ENCODE measurements at places on chromosomes 3 and 15.

GRCh38 chr15:85377986-85378385 lies 2.4 kb upstream of the AKAP13 start:
- no peak for DNase-seq

GRCh38 chr3:53804697-53805462 lies 41.3 kb downstream of the CHDH start:
- peak; percentile 61 for DNase-seq

- no peak for DNase-seq
Measured at GRCh38 chr15:34246276-34246976, 21.6 kb downstream of the EMC4 start.

GRCh38 chr3:157441102-157441624 lies 4.5 kb downstream of the PTX3 start:
- DNase-seq, result no peak

- no peak for DNase-seq
Measured at GRCh38 chr3:196165850-196166249, 45.4 kb downstream of the ZDHHC19 start.

GRCh38 chr3:160196511-160197104 lies 28.6 kb upstream of the C3orf80 start:
- peak; percentile 85 for DNase-seq

DNA sequence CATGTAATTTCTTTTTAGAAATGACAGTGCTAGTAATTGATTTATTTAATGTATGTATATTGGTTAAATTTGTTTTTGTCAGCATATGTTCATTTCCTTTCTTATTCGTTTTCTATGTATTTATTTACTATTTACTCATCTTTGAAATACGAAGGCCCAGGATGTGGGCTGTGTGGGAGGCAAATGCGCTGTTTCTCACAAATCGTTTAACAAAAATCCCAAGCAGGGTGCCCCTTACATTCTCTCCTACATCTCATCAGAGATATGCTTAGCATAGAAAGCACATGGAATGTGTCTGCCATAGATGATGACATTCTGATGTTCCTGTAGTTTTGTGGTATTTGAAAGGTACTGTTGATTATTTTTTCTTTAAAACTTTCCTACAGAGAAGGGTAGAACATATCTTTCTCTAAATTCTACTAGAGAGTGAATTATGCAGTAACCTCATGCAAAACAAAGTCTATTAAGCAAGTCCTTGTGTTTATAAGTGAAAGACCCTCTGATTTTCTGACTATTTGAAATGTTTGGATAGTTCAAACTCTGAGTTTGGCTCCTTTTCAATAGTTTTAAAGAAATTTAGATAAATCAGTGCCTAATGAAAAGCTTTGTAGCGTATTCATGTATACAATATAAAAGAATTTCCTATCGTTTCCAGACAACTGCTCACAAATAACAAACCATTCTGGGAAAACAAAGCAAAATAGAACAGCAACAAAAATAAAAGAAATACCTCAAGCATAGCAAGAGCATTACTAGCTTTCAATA lies 111.1 kb upstream of the VGLL3 start:
- peak; percentile 18 for DNase-seq

DNA sequence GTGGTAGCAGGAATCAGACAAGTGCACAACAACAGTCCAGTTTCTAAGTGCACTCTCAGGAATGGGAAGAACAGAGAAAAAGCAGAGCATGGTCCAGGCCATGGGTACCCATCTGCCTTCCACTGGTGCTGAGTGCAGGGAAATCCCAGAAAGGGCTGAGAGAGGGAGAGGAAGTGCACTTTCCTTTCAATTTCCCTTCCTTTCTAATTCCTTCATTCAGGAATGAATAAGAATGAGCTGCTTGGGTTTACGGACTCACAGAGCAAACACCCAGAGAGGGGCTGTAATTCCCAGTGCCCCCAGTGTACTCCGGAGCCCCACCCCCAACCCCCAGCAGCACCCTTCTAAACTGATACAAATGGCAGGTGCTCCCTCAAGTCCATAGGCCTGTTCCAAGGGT lies 300.6 kb downstream of the FOXP1 start:
- no peak for DNase-seq

DNA sequence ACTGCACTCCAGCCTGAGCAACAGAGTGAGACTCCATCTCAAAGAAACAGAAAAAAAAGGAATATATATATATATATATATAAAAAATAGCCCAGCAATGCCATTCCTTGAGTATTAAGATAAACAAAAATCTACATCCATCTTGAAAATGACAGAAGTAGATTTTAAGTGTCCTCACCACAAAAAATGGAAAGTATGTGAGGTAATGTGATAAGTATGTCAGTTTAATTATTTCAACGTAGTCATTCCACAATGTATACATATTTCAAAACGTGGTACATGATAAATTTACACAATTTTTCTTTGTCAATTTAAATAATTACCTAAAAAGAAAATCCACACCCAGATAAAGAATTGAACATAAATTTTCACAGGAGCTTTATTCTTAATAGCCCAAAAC lies 54.9 kb downstream of the HCN4 start:
- no peak for DNase-seq

DNA sequence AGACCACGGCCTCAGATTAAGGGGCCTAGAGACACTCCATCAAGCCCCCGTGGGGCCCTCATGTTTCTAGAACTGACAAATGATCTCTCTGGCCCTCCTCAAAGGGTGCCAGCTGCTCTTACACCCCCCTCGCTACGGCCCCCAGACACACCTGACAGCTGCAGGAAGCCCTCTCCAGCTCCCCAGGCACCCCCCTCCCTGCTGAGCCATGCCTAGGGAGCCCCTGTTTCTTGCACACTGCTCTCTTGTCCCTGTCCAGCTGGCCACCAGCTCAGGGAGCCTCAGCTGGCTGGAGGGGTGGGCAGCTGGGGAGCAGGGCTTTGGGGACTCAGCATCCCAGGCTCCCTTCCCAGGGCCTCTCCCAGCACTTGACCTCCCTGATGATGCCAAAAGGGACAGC lies 14.8 kb downstream of the TNK2 start:
- DNase-seq, result no peak

GRCh38 chr15:89360294-89360971 lies 25.8 kb upstream of the POLG start:
- DNase-seq, result no peak

GRCh38 chr15:49906966-49907365 lies 212.1 kb downstream of the ATP8B4 start:
- DNase-seq, result no peak

DNA sequence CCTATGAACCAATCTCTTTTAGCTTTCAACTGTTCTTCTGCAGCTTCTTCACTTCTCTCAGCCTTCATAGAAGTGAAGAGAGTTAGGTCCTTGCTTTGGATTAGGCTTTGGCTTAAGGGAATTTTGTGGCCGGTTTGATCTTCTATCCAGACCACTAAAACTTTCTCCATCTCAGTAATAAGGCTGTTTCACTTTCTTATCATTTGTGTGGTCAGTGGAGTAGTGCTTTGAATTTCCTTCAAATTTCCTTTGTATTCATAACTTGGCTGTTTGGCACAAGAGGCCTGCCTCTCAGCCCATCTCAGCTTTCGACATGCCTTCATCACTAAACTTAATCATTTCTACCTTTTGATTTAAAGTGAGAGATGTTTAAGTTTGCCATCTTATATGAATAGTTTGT lies 21.7 kb downstream of the DZIP1L start:
- DNase-seq, result peak; percentile 60

- no peak for DNase-seq
Measured at GRCh38 chr3:59385547-59385946, 335.7 kb upstream of the CFAP20DC start.

- DNase-seq, result no peak
Measured at GRCh38 chr15:60442031-60442650, 36.8 kb downstream of the ICE2 start.

- no peak for DNase-seq
Measured at GRCh38 chr3:1269808-1270207, 177.0 kb downstream of the CNTN6 start.

DNA sequence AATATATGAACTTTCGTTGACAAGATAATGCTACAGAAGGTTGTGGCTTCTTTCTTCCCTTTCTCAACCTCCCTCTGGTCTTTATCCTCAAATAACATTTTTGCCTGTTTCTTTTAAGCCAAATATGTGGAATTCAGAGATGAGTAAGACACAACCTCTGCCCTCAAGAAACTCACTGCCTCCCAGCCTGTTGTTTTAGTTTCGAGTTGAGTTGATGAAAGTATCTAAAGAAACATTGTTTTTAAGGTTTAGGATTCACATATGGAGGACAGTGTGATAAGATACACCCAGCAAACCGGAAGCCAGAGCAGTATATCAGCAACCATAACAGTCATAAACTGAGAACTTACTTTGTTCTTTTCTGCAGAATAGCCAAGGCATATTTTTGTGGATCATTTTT lies 218.6 kb downstream of the THSD4 start:
- DNase-seq, result peak; percentile 71
